ENCODE measurements at places on chromosomes 4 and X.

- DNase-seq: no peak
Observed at GRCh38 chrX:45803383-45803921, 602.8 kb upstream of the DIPK2B start.

GRCh38 chr4:158850800-158851644, 82.2 kb downstream of the FNIP2 start:
- peak; percentile 7 for DNase-seq

GRCh38 chrX:142363501-142363900, 158.4 kb upstream of the MAGEC2 start:
- DNase-seq: no peak

DNA sequence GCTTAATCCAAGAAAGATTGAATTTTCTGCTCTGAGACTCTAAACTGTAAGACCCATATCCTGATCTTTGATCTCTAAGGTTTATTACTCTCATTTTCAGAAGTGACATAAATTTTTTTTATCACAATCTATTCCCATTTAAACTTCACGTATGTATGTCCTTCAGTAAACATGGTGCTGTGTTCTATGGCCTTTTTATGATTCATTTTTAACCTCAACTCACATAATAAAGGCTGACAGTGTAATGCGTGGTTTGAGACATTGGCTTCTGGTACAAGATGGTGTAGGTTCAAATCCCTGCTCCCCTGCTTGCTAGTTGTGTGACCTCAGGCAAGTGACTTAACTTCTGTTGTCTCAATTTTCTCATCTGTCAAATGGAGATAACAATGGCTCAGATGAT, 306.0 kb upstream of the AADAT start:
- DNase-seq: no peak

GRCh38 chrX:150476164-150476699, 92.2 kb upstream of the MTM1 start:
- peak; percentile 22 for DNase-seq

GRCh38 chr4:159269116-159269515, 166.2 kb downstream of the RAPGEF2 start:
- no peak for DNase-seq

DNA sequence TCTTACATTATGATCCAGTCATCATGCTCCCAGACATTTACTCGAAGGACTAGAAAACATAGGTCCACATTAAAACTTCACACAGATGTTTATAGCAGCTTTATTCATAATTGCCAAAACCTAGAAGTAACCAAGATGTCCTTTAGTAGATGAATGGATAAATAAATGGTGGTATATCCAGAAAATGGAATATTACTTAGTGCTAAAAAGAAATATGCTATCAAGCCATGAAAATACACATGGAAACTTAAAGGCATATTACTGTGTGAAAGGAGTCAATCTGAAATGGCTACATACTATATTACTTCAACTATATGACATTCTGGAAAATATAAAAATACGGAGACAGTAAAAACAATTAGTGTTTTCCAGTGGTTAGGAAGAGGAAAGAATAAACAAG, 1039.1 kb upstream of the INTU start:
- DNase-seq: no peak

DNA sequence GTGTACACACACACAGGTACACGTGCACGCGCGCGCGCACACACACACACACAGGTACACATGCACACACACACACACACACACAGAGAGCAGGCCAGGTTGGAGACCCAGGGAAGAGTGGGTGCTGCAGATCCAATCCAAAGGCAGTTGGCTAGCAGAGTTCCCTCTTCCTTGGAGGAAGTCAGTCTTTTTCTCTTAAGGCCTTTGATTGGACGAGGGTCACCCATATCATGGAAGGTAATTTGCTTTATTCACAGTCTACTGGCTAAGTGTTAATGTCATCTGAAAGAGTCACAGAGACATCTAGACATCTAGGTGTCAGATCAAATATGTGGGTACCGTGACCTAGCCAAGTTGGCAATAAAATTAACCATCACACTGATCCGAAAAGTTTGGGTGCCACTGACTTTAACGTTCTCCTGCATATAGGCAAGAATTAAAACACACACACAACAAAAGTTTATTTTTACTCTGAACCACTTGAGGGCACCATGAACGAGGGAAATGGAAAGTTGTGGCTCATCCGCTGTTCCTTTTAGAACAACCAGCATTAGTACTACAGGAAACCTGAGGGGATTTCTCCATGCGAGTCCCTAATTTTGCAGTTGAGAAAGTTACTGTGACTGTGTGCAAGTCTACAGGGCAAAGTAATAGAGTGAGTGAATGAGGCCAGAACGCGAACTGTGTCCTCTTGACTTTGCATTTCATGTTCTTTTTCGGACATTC, 66.0 kb upstream of the STOX2 start:
- DNase-seq: peak; percentile 20

DNA sequence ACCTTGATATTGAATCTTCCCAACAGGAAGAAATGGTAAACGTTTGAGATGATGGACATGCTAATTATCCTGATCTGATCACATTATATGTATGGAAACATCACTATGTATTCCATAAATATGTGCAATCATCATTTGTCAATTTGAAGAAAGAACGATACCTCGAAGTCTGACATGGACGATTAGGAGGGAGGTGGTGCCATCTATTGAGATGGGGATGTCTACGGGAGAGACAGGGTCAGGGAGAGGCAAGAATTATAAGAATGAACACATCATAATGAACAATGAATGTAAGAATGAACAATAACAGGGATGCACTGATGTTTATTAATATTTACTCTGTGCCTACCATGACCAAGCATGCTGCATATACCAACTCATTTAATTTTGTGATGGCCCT, 93.7 kb upstream of the SOD3 start:
- no peak for DNase-seq

DNA sequence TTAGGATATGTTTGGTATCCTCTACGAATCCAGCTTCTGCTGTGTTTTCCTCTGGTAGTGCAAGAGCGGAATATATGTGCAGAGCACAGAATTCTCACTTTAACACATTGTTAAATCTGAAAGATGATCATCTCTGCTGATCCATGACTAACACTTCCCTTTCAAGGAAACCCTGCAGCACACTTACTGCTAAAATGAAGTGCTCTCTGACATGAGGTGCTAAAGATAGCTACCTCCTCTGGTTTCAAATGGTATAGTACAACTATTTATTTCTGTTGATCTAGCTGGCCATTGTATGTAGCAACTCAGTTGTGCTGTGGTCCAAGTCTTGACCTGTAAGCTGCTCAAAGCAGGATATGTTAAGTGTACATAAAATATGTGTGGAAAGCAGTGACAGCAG, 162.4 kb upstream of the FMR1 start:
- no peak for DNase-seq

- DNase-seq: no peak
Observed at GRCh38 chr4:39975488-39976089, 2.1 kb downstream of the PDS5A start.

GRCh38 chrX:13253223-13253622, 66.6 kb downstream of the ATXN3L start:
- DNase-seq: no peak

DNA sequence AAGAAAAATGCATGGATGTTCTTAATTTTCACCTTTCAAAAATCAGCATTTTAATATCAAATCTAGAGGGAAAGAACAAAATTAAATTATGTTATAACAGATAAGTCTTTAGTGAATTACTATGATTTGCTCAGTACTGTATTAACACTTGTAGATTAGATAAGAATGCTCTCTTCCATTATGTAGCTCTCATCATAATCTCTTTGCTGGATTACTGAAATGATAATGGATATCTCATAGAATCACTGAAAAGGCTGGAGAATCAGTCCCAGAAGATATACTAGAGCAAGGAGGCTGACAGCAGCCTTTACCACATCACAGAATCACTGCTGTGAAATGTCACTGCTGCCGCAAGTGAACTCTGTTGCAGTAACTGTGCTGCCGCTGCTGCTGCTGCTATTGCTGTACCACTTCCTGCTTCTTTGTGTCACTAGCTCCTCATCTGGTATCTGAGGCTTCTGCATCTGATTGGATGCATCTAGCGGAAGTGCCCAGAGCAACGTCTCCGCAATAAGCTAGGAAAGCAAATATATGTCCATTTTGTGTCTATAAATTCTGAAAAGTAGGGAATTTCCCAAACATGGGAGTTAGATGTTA, 738.2 kb downstream of the ADGRL3 start:
- no peak for DNase-seq

DNA sequence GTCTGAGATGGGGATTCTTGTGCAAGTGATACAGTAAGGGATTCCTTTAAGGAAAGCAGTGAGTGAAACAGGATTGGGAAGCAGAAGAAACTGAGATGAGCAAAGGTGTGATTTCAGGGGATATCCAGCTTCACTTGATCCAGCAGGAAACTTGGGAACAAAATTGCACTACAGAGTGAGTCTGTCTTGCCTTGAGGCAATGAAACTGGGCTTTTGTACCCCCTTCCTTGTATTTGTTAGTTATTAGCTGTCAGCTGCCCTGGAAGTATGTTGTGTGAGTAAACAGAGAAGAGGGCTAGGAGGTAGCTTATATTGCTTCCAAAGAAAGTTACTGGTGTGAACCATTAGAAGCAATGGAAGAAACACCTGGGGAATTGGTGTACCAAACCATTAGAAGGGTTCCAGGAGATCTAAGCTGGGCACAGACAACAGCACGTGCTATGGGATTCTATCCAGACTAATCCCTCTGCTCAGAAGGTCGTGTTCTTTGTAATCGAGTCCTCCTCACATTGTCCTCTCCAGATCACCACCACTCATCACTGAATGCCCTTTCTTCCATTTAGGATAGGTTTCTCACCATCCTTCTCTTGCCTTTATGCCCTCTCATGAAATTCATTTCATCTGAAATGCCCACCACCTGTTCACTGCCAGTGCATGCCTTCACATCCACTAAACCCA, 76.0 kb downstream of the PDLIM5 start:
- no peak for DNase-seq

- DNase-seq: no peak
Observed at GRCh38 chr4:182648766-182649165, 268.4 kb downstream of the DCTD start.

DNA sequence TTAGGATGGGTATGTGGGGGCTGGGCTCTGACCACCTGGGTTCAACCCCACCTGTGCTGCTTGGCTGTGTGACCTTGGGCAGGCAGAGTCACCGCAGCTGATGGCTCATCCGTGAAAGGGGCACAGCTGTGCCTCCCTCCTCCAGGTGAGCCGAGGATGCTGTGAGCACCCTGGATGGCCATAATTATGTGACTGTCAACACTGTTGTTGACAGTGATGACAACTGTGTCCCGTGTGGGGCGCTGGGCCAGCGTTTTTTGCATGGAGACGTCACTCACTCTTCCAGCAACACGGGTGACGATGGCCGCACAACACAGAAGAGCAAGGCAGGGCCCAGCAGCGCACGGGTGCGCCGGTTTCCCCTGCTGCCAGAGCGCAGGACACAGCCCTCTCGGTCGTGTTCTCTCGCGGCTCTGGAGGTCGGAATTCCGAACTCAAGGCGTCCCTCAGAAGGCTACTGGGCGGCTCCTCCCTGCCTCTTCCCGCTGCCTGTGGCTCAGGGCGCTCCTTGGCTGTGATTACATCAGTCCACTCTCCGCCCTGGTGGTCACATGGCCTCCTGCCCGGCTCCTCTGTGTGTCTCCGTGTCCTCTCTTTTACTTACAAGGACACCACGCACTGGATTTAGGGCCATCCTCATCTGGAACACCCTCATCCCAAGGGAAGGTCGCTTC, 1.3 kb downstream of the SH3TC1 start:
- DNase-seq: no peak
